ENCODE measurements at places on chromosomes 12 and 14. TPM values are rescaled to one million over a fixed set of nuclear protein-coding genes. Genes with fewer than 3 reads are reported as not detected.

GRCh38 chr12:81206429-81206828 lies 128.6 kb downstream of the ACSS3 start:
- H3K27ac ChIP-seq: no peak overlapping the region
- H3K36me3 ChIP-seq: no peaks in the 10 kb centered on the region

DNA sequence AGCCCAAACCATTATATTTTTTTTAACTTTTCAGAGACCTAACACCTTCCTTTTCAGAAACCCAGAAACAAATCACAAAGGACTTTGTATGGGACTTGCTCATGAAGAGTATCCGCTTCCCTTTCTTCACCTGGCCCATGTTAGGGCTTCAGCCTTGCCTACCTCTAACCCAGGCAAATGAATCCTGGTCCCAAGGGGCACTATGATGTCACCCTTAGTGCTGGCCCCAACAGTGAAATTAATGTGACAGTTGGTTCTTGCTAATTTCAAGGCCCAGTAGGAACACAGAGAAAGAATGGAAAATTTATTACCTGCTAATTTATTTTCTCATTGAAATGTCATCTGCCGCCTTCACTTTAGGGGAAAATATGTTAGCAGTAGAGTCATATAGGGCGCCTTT lies 179.8 kb upstream of the NRXN3 start:
- H3K36me3 ChIP-seq: no peaks in the 10 kb centered on the region
- no peaks in the 10 kb centered on the region for H3K27me3 ChIP-seq
- no peak overlapping the region for H3K27ac ChIP-seq
- DNase-seq: no peak

DNA sequence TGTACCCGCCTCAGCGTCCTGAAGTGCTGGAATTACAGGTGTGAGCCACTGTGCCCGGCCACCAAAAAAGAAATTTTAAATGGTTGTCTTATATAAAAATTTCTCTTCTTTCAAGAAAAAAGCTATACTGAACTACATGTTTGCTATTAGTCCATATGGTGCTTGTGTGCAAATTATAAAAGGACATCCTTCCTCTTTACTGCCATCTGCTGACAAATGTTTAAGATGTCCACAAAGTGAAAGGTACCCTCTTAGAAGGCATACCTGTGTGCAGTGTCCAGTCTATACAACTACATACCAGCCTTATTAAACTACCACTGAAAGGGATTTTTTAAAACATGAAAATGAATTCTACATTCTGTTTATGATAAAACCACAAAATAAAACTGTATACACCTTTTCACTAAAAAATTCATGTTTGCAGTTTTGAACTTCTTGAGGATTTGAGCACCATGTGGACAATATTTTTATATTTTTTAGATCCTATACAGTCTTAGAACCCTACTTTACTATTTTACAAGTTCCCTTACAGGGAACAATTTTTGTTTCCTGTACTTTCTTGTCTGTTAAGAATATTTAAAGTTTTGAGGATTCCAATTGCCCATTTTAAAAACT lies 32.8 kb upstream of the TOMM20L start:
- no peaks in the 10 kb centered on the region for H3K27me3 ChIP-seq
- no peak overlapping the region for H3K27ac ChIP-seq
- DNase-seq: no peak
- H3K4me3 ChIP-seq: no peak overlapping the region
- peaks cover 26% of the 10 kb centered on the region for H3K36me3 ChIP-seq

GRCh38 chr14:101602466-101602840 lies 41.2 kb downstream of the DIO3 start:
- H3K4me1 ChIP-seq: peaks cover 14% of the 10 kb centered on the region
- peaks cover 20% of the 10 kb centered on the region for H3K27me3 ChIP-seq
- no peak overlapping the region for H3K27ac ChIP-seq
- peaks cover 4% of the 10 kb centered on the region for H3K36me3 ChIP-seq

DNA sequence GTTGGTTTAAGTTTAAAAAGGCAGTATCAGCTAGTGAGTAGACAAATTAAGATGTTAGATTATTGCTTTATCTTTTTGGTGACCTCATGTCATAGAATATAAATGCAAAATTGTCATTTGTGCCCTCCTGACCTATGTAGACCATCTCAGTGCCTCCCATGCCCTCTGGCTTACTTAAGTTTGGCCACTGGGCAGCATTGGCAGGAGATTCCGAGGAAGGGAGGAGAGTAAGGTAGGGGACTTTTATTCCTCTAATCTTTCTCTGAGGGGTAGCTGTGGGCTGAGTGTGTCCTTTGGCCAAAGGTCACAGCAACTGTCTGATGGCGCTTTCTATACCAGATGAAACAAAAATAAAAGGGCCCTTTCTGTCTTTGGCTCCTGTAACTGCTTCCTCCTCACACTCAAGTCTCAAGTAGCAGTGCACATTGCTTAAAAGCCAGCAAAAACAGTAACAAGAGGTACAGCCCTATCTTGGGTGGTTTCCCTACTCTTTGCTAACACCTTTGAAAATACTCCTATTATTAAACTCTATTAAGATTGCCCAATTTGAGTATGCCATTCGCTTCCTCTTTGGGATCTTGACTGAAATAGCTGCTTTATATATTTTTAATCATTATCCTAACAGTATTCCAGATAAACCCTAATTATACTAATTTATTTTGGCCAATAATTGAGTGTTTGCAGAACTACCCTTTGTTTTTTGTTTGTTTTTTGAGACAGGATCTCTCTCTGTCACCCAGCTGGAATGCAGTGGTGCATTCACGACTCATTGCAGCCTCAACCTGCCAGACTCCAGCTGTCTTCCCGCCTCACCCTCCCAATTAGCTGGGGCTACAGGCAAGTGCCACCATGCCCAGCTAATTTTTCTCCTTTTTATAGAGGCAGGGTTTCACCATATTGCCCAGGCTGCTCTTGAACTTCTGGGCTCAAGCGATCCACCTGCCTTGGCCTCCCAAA lies 56.5 kb upstream of the KCNH3 start:
- H3K27ac ChIP-seq: no peak overlapping the region
- no peak overlapping the region for H3K4me3 ChIP-seq
- H3K27me3 ChIP-seq: no peaks in the 10 kb centered on the region

- no peaks in the 10 kb centered on the region for H3K36me3 ChIP-seq
- no peak overlapping the region for H3K27ac ChIP-seq
- no peak for DNase-seq
- no peaks in the 10 kb centered on the region for H3K4me1 ChIP-seq
- H3K4me3 ChIP-seq: no peak overlapping the region
Observed at GRCh38 chr14:22418631-22419030, 170.4 kb downstream of the DAD1 start.

Gene KRT5
- not detected for total RNA-seq

DNA sequence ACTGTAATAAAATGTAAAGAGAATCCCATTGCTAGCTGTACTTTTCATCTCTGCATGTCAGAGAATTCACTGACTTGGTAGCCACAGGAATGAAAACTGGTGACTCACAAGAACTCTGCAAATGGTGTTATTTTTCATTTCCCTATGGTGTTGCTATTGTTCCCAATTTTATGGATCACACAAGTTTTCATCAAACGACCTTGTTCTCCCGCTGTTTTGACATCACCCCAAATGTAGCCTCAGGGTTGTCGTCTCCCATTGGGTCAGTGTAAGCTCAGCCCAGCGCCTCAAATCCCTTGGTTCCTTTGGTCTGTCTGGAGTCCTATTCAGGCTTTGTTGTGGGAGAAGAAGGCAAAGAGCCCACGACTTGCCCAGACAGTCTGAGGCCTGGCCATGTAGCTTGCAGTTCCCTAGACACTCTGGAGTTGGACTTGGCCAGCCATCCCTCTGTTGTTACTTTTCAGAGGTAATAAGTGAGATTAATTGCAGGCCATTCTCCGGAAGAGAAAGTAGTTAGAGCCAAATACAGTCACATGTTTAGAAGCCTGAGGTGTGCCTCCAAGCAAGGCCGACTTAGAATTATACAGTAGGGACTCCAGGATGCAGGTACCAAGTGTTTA lies 159.2 kb downstream of the TGFB3 start:
- H3K4me3 ChIP-seq: no peak overlapping the region
- peaks cover 8% of the 10 kb centered on the region for H3K4me1 ChIP-seq
- no peak for DNase-seq
- H3K36me3 ChIP-seq: peaks cover 1% of the 10 kb centered on the region

Gene PTPRO
- total RNA-seq: 0.28 TPM

DNA sequence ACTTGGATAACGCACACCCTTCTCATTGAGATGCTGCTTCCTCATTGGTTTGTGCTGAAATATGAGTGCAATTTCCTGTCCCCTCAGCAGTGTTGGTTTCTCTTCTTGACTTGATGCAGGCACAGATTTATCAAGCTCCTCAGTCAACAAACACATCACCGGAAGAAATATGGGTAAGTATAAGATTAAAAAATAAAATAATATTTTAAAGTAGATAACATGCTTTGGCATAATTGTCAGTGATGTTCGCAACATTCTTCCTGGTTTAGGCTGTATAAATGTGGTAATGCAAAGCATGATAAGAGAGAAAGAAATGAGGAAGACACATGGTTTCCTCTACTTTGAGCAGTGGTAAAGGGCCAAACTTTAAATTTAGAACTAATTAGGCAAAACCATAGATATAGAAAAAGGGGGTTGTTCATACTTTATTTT lies at the start of gene GPR65:
Gene GPR65, plus strand, starts transcription at position 86 of the 432 bp plus-strand sequence. CDS start 5,713 bp downstream, outside the sequence.
- no peaks in the 10 kb centered on the region for H3K27me3 ChIP-seq
- peaks cover 71% of the 10 kb centered on the region for H3K4me1 ChIP-seq
- peak within 1 kb of the TSS; percentile 99 for H3K27ac ChIP-seq
- DNase-seq: peak; percentile 35
- H3K36me3 ChIP-seq: peaks cover 22% of the 10 kb centered on the region
- H3K4me3 ChIP-seq: peak within 1 kb of the TSS; percentile 98

GRCh38 chr12:56863789-56864188 lies 70.4 kb downstream of the SDR9C7 start:
- no peak overlapping the region for H3K4me3 ChIP-seq
- peaks cover 12% of the 10 kb centered on the region for H3K27me3 ChIP-seq
- no peaks in the 10 kb centered on the region for H3K4me1 ChIP-seq
- H3K36me3 ChIP-seq: peaks cover 25% of the 10 kb centered on the region
- no peak for DNase-seq
- no peak overlapping the region for H3K27ac ChIP-seq

DNA sequence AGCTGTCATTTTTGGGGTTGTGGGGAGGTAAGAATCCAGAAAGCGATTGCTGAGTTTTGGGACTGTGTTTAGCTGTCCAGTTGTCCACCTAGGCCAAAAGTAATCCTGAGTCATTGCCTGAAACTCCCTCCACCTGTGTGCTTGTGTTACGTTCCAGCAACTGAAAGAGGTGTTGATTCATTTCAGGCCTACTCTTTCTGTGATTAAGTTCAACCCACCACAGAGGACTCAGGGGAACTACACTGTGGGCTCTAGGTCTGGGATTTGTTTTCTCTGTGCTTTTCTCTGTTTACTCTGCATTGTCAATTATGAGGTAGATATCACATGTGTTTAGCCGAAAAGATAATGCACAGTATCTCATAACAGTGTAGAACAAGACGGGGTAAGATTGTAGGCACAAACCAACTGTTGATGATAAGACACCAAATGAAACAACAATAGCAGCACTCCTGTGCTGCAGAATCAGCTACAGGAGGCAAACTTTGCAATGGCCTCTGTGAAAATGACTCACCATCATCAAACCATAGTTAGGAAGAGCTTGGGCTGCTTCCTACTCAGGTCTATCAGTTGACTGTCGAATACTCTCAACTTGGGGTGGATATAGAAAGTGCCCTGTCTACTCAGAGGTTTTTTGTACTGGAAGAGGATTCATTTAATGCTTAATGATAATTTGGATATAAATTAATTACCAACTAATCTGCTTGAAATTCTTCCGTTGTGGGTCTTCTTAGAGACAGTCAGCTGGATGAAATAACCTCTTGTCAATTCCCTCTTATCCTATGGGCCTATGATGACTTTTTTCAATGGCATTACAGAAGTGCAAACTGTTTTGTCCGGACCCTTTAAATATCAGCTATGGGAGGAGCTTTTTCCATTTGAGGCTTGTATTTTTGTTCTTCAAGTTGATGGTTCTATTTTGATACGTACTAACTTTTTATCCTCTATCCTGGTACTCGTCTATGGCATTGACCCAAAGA lies 385.9 kb downstream of the BMP4 start:
- H3K4me3 ChIP-seq: no peak overlapping the region
- H3K27me3 ChIP-seq: no peaks in the 10 kb centered on the region
- no peak overlapping the region for H3K27ac ChIP-seq
- H3K4me1 ChIP-seq: no peaks in the 10 kb centered on the region

GRCh38 chr14:31159682-31160296 lies 47.8 kb downstream of the HECTD1 start:
- peaks cover 28% of the 10 kb centered on the region for H3K36me3 ChIP-seq
- H3K27me3 ChIP-seq: no peaks in the 10 kb centered on the region
- no peak overlapping the region for H3K4me3 ChIP-seq
- no peaks in the 10 kb centered on the region for H3K4me1 ChIP-seq
